ENCODE measurements at places on chromosomes 7 and 10.

GRCh38 chr10:71502190-71502589 lies 105.5 kb downstream of the CDH23 start:
- no peak for DNase-seq

- no peak for DNase-seq
These were observed 79.2 kb downstream of the GLRX3 start for GRCh38 chr10:130215151-130215930.

GRCh38 chr7:36711256-36711655 lies 13.0 kb downstream of the AOAH start:
- DNase-seq: no peak

- no peak for DNase-seq
These were observed 161.5 kb upstream of the PRKCQ start for GRCh38 chr10:6741541-6741941.

- no peak for DNase-seq
These were observed 6.0 kb downstream of the RBM48 start for GRCh38 chr7:92534572-92534971.

All from foreskin fibroblast (primary cell).